ENCODE measurements at places on chromosomes 4 and X. TPM values are rescaled to one million over a fixed set of nuclear protein-coding genes. Genes with fewer than 3 reads are reported as not detected.

Gene TCEAL2
- 3.8 TPM for total RNA-seq

DNA sequence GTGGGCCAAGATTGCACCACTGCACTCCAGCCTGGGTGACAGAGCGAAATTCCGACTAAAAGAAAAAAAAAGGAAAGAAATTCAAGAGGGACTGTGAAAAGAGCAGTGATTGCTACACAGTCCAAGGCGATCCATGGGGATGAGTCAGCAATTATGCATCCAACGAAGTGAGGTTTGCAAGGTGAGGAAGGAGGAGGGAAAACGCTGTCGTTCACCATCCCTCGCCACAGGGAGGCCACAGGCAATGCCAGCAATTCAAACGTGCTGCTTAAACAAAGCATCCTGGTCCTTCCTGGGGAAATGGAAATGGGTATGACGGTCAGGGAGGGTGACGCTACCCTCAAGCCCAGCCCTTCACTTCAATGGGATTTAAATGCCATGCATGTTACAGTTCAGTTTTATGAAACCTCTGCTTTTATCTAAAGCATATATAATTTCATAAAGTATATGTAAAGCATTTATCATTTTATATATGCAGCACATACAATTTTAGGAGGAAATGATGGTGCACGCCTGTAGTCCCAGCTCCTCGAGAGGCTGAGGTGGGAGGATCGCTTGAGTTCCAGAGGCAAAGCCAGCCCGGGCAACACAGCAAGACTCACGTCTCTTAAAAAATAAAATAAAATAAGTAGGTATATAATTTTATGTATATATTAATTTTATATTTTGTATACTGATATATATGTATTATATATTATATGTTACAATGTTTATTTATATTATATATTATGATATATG is 108.7 kb downstream of the DHRSX start:
- DNase-seq = peak; percentile 90

DNA sequence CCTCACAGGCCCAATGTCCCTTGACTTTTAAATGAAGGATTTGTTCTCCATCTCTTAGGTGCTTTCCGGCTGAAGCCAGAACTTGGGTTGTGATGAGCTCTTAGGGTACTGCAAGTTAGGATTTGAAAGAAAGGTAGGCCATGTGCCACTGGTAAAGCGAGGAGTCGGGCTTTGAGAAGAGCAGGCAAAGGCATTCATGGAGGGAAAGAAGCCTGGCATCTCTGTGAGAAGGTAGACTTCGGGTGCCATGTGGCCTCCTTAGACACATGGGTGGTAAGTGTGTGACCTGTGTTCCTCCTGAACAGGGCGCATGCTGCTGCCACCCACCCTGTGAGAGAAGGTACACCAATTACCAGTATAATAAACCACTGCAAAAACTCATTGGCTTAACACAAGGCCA is 102.9 kb downstream of the GATB start:
- DNase-seq = no peak

DNA sequence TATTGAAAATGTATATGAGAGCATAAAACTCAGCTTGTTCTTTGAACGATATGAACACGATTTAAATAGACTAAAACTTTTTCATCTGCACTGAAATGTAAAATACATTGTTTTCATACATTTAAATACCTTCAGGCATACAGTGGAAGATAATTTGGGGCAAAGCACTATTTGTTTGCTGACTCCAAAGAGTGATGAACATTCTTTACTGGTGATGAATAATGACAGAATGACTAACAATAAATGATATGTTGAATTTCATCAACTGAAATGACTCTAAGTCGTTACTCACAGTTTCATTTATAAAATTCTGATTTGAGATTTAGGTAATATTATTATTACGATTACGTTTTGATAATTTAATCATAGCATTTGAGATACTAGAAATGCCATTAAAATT is 1160.1 kb downstream of the NLGN4X start:
- no peak for DNase-seq

DNA sequence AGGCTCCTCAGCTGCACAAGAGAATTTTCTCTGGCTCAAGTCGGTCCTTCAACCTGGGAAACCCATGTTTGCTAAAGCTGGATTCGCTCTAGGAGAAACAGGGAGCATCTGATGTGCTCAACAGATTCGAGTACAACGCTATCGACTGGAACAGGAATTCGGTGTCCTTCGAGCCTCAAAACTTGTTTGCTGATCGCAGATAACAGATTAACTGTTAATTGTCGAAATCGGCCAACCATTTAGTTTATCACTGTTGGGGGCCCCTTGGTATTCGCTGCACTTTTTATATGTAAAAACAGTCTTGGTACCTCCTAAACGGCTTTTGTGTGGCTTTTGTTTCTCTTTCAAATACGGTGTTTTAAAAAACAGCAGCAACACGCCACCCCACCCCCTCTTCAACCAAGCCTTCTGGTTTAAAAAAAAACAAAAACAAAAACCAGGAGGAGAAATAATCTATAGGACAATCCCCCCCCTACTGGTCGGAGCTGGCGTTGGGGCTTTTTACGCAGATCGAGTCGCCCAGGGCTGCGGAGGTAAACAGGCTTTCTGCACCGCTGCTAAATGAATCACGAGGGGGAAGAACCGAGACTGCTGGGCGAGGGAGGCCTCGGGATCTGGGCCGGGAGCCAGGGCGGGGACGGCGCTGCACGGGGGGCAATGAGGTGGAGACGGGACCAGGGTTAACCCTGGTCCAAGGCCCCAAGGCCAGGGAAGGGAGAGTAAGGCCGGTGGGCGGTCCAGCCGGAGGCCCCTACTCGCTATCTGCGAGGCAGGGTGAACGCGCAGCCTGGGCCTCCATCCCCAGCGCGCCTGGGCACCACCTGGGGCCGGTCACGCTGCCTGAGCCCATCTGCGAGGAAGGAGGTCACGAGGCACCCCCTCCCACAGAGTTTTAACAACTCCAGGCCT is 71.7 kb upstream of the BCOR start:
- peak; percentile 43 for DNase-seq

GRCh38 chr4:169619958-169620879 is at the start of gene CLCN3:
TSS of gene CLCN3 (plus strand) at chr4:169620578. CDS start at chr4:169635929, 15,351 bp downstream.
- DNase-seq = peak; percentile 81

GRCh38 chrX:151084454-151084853 is 91.9 kb upstream of the GPR50 start:
- DNase-seq = no peak

DNA sequence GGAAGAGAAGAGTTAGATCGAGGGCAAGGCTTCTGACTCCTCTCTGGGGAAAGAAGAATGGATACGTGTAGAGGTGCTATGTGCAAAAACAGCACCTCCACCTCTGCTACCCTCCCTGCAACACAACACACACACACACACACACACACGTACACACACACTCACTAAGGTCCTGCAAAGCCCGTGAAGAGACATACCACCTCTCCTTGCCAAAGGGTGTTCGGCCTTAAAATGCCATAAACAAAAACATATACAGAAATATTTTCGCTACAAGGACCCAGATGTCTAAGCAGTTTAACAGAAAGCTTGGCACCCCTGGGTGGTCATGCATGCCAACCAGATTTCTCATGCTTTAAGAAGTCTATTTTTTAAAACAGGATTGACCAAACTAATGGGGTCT is 1.5 kb downstream of the TIFA start:
- no peak for DNase-seq

DNA sequence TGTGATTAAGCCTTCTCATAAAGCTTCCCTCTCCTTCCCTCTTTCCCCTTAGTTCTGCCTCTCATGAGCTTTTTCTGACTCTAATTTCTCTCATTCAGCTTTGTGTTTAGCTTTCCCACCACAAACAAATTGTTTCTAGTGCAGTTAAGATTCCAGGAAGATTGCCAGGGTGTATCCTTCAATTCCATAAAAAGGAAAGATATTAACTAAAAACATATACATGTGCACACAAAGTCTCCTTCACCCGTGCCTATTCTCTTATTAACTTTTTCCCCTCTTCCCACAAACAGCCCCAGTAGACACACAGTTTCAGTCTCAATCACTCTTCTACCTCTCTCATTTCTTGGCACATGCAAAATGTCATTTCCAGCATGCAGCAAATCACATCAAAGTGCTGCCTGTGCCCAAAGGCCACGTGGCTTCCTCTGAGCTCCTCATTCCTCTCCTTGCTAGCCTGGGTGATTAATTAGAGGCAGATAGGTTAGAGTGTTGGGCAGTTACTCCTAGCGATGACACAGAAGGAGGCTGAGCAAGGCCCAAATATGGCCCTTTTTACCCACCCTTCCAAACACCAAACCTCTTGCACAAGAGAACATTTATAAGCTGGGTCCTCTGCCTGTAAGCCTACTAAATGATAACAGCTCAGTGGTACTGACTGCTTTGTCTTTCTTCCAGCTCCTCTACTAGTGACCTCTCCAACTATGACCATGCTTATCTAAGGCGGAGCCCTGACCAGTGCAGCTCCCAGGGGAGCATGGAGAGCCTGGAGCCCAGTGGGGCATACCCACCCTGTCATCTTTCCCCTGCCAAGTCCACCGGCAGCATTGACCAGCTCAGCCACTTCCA is 159.6 kb downstream of the SOWAHB start:
- no peak for DNase-seq

DNA sequence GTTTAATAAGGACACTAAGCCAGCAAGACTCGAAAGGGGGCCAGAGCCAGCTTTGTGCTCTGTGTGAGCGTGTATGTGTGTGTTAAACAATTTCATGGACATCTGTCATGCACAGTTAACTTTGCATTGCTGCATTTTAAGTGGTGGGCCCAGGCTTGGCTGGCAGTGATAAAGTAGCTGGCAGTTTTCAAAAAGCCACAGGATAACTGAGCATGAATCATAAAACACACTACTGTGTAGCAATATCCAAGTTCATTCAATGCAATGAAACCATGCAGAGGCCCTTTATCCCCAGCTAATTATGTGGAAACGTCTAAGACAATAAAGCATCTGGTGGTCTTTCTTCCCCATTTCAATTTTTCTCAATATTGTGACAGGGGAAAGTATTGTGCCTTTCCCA is 132.9 kb downstream of the NKX6-1 start:
- DNase-seq = peak; percentile 10

Gene LDOC1
- total RNA-seq = 9.9 TPM

Gene SPATA18
- total RNA-seq = 11.0 TPM

Gene CYTL1
- 8.2 TPM for total RNA-seq

Gene TBC1D8B
- total RNA-seq = 1.3 TPM

DNA sequence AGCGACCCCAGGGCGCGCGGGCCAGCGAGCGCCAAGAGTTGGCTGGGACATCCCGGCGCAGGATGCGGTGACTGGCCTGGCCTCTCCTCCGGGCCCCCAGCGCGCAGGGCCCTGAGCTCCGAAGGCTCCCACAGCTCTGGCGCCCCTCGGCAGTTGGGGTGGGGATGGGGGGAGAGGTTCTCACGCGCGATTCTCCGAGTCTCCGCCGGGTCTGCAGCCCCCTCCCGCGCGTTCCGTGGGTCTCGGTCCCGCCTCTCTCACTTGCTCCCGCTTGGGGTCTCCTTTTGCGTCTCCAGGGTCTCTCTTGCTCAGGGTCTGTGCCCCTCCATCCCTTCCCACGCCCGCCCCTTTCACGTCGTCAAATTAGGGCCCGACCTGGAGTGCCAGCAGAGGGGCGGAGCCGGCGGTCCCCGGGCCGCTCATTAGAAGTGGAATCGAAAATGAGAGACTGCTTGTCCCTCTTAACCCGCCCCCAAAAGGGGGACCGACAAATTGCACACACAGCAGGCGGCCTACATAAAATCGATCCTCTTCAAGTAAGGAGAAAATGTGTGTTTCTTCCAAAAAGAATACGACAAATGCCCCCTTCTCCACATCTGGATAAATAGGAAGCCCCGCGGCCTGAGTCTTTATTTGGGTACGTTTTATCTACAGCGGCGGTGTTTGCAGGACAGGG is 877 bp upstream of the NKX1-1 start:
- no peak for DNase-seq

DNA sequence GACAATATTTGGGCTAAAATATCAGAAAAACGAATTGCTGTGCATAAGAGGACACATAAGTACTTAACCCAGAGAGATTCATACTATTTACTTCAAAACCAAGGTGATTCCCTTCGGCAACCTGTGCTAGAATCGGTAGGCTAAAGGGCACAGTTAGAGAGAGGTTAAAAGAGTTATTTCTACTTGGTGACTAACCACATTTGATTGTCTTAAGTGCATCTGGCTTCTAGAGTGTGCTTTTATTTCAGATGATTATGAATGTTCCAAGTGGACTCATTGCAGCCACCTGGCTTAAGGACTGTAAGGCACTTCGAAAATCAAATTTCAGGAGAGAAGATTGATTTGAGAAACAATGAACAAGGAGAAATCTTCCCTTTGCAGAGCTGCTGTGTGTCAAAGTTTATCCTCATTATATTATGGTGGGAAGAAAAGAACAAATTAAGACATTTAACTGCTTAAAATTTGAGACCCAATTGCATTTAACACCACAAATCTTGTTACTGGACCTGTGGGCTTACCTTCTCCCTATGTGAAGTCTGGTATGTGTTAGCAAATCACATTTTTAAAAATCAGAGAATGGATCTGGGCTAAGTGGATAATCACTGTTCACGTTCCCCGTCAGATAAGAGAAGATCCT is 34.0 kb downstream of the PHOX2B start:
- DNase-seq = no peak

GRCh38 chr4:54149323-54149722 is 49.4 kb downstream of the GSX2 start:
- no peak for DNase-seq

DNA sequence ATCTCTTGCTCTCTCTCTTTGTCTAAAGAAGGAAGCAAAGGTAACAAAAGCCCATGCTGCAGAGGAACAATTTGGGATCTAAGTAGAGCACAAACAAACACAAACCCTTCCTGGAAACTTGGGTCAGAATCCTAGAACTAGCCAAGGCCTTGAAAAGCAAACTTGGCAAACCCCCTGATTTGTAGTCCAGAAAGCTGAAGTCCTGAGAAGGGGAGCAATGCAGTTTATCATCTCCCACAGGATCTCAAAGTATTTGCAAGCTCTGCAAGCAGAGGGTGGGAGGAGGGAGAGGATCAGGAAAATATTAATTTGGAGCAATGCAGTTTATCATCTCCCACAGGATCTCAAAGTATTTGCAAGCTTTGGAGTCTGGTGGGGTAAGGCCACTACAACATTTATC is 379.5 kb upstream of the FGF13 start:
- DNase-seq = no peak

- DNase-seq = no peak
Observed at GRCh38 chrX:97155816-97156215, 272.1 kb downstream of the RPA4 start.

Gene BMPR1B
- 9.2 TPM for total RNA-seq

DNA sequence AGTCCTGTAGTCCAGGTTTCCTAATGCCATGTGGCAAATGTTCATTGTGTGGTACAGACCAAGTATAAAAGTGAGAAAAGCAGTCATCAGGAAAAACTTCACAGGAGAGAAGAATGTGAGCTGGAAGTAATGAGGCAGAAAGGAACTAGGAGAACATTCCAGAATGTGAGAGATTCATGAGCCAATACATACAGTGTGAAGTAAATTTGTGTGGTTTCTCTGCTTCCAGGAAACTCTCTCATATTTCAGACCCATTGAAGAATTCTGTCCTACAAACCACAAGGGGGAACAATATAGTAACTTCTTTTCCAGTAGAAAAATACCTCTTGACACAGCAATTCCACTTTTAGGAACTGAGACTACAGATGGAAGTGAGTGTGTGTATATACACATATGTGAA is 136.5 kb downstream of the RNF150 start:
- DNase-seq = peak; percentile 82

All from kidney epithelial cell (primary cell).